ENCODE measurements at places on chromosomes 13 and 19.
A peak's percentile ranks its signal among the peaks of the same experiment; 100 is the strongest.

- peak; percentile 58 for DNase-seq
These were observed 112.5 kb upstream of the SLC7A1 start for GRCh38 chr13:29707876-29708543.

- no peak for DNase-seq
These were observed 16.1 kb downstream of the COL4A1 start for GRCh38 chr13:110290826-110291225.

- no peak for DNase-seq
These were observed 71.8 kb downstream of the CDADC1 start for GRCh38 chr13:49319551-49319950.

GRCh38 chr13:58463841-58464240 lies 832.3 kb downstream of the PCDH17 start:
- DNase-seq = no peak

- no peak for DNase-seq
These were observed 633 bp downstream of the MYH14 start for GRCh38 chr19:50204081-50204428.

Measured in RWPE1 (cell line).